SJSA1 (cell line): ENCODE measurements at places on chromosomes 7 and 10. TPM values are rescaled to one million over a fixed set of nuclear protein-coding genes. Genes with fewer than 3 reads are reported as not detected.

- no peak for DNase-seq
These were observed 53.8 kb downstream of the COL13A1 start for GRCh38 chr10:69855346-69856111.

Gene CALML5
- not detected in 2 replicates for total RNA-seq

Gene KLF14
- not detected in 2 replicates for total RNA-seq

DNA sequence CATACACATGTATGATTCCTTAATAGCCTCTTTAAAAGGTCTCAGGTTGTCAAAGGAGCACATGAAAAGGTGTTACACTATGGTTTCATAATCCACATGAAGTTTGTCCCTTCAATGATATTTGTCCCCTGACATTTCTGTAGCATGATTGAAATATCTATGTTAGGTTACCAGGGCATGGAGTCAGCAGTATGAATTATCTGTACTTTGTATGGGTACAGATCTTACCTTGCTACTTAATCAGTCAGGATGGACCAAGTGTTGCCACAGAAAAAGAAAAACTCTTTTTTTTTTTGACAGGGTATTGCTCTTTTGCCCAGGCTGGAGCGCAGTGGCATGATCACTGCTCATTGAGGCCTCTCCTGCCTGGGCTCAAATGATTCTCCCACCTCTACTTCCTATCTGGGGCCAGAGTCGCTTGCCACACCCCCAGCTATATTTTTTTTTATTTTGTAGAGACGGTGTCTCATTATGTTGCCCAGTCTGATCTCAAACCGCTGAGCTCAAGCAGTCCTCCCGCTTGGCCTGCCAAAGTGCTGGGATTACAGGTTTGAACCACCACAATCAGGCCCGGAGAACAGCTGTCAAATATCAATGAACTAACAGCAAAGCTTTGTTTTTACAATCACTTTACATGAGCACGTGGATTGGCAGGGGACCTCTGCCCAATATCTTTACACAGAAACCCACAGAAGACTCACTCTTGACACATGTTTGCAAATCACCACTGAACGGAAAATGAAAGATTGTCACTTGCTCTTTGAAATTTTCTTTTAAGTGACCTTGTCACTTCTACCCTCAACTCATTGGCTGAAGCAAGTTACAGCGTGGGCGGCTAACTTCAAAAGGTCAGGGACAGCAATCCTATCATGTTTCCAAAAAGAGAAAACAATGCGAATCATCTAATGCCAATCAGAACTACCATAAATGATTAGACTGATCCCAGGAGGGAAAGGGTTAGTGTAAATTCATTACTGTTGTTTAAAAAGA, 140.2 kb downstream of the PRKG1 start:
- no peak for DNase-seq
